Stimulated activated CD8-positive, alpha-beta memory T cell treated with anti-CD3 and anti-CD28 coated beads, Interleukin-15, amount 100 ng/mL, for 48 hours (primary cell): ENCODE measurements at places on chromosomes 2 and 18.

DNA sequence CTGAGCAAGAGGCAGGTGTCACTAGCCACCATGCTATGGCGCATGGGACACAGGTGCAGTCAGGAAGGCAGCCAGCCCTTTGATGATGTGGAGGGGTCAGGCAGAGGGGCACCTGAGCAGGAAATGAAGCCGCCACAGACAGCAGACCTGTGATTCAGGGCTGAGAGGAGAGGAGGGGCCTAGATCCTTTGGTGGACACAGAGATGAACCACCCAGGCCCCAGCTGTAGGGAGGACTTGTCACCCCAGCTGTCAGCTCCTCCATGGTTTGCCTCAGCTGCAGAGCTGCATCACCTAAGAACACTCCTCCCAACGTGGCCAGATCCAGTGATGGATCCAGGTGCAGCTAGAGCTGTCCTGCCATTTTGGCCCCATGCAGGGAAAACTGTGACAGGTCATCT is 11.6 kb downstream of the ASB18 start:
- no peak for DNase-seq

- no peak for DNase-seq
Measured at GRCh38 chr18:54086863-54087262, 137.6 kb downstream of the MBD2 start.

DNA sequence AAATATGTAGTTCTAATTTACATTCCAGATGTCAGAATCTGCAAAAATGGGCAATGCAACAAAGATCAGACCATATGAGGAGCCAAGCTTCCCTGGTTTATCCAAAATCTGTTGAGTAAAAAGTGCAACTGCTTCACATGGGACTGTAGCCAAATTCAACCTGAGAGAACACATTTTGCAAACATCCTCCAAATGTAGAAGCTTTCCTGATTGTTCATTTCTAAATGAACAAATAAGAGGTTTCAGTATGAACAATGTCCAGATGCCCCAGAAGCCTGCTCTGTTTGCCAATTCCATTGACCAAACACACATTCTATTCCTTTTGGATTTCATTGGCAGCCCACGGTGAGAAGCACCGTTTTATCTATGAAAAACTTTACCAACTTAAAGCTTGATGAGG is 117.9 kb upstream of the OSR1 start:
- DNase-seq: no peak

GRCh38 chr2:219636941-219637841 is 9.8 kb downstream of the SLC4A3 start:
- no peak for DNase-seq

DNA sequence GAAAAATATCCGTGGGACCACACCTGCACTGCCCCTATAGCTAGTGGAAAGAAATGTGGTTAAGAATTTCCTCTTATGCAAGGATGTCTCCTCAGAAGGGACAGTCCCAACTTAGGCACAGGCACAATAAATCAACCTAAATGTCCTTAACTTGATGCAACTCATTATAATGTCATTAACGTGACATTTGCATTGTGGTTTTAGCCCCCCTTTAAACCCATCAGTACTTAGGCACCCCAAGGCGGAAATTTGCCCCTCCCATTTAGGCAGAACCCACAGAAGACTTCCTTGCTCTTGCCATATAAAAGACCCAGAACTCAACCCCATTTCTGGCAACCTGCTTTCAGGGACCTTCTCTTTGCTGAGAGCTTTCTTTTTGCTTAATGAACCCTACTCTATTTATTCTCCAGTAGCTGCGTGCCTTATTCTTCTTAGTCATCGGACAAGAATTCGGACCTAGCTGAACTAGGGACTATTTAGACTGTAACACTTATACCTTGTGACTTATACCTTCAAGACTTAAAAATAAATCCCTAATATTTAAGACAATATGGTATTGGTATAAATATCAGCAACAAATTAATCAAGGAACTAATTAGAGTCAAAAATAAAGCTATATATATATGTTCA is 1281.6 kb upstream of the TMEFF2 start:
- no peak for DNase-seq

- no peak for DNase-seq
Measured at GRCh38 chr2:86488561-86489250, 47.5 kb downstream of the KDM3A start.

GRCh38 chr2:136243638-136244535 is 125.9 kb upstream of the CXCR4 start:
- no peak for DNase-seq

GRCh38 chr2:108907822-108908712 is 81.0 kb downstream of the EDAR start:
- no peak for DNase-seq

- DNase-seq: no peak
Measured at GRCh38 chr2:59900728-59901452, 652.6 kb downstream of the BCL11A start.

DNA sequence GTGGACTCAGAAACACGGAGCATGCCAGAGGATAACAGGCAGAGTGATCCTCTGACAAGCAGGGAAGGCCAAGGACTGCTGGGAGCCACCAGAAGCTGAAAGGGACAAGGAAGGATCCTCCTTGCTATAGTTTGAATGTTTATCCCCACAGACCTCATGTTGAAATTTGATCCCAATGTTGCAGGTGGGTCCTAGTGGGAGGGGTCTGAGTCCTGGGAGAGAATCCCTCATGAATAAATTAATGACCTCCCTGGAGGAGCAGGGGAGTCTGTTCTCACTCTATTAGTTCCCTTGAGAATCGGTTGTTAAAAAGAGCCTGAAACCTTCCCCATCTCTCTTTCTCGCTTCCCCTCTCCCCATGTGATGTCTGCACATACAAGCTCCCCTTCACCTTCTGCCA is 124.4 kb downstream of the FBXO15 start:
- no peak for DNase-seq

DNA sequence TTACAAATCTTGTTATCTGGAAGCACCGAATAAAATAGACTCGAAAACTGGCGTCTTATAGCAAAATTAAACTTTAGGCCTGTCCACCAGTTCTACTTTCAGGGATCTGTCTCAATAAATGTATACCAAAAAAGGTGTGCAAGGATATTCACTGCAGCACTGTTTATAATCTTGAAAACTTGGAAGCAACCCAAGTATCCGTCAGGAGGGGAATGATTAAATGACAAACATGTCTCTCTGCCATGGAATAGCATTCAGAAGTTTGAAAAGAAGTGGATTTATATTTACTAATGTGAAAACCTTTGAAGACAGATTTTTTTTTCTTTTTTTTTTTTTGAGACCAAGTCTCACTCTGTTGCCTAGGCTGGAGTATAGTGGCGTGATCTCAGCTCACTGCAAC is 32.3 kb upstream of the SATB2 start:
- no peak for DNase-seq

DNA sequence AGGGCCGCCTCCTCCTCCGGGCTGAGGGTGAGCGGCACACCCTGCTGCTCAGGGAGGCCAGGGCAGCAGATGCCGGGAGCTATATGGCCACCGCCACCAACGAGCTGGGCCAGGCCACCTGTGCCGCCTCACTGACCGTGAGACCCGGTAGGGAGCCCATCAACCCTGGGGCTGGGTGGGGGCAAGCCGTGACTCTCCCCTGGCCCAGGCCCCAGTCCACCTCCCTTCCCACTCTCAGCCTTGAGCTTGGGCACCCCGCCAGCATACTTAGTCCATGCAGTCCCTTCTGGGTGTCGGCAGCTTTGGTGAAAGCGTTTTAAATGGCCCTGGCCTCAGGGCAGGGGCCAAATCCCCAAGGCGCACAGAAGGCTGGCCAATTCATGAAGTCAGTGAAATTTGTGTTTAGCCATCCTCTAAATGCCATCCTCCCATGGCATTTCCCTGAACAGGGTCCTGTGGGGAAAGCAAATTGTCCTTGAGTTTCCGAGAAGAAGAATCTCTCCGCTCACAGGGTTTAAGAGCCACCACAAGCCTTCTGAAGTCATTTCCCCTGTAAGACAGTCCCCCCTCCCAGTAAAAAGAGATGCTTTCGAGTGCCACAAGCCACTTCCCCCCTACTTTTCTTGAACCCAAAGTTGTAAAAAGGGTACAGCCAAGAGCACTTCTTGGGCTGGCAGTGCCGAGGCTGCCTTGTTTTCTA is 17.2 kb downstream of the SPEG start:
- DNase-seq: no peak

DNA sequence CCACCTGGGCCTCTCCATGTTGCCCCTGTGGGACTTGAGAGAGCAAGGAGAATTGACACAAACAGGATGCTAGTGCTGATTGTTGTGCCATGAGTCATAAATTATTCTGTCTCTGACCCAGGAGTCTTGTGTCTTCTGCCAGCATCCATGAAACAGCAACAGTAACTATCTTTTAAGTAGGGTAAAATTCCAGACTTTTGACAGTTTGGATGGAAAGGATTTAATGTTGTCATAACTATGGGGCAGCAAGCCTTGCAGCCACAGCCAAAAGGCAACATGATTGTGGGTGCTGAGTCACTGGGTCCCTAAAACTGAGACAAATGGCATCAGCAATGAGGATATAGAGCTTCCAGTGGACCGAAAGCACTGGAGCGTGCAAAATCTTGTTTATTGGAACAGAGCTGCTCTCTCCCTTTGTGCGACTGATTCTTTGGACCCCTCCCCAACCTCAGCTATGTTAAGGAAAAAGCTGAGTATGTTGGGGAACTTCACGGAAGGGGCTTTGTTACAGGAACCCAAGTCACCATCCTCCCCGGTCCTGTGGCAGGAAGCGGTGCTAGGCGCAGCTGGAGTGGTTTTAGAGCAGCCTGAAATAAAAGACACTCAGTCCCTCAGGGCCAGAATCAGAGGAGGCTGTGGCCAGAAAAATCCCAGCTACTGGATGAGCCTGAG is 9.6 kb upstream of the ITPRIPL1 start:
- no peak for DNase-seq

GRCh38 chr2:32991091-32991845 is 44.5 kb downstream of the LTBP1 start:
- no peak for DNase-seq

DNA sequence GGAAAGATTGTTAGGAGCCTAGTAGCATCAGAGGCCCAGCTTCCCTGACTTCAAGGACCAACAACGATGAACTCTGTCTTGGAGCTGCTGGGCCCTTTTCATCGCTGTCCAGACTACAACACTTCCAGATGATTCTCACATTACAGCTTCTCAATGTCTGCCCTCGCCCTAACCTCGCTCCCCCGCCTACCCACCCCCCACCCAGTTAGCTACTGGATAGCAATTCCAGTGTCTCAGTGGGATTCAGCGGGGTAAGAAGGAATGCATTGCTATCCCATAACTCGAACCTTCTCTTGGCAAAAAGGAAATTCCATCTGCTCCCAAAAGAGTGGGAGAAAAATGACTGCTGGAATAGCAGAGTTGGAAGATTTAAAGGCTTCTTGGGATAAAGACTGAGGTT is 65.0 kb downstream of the RPL37A start:
- DNase-seq: no peak

DNA sequence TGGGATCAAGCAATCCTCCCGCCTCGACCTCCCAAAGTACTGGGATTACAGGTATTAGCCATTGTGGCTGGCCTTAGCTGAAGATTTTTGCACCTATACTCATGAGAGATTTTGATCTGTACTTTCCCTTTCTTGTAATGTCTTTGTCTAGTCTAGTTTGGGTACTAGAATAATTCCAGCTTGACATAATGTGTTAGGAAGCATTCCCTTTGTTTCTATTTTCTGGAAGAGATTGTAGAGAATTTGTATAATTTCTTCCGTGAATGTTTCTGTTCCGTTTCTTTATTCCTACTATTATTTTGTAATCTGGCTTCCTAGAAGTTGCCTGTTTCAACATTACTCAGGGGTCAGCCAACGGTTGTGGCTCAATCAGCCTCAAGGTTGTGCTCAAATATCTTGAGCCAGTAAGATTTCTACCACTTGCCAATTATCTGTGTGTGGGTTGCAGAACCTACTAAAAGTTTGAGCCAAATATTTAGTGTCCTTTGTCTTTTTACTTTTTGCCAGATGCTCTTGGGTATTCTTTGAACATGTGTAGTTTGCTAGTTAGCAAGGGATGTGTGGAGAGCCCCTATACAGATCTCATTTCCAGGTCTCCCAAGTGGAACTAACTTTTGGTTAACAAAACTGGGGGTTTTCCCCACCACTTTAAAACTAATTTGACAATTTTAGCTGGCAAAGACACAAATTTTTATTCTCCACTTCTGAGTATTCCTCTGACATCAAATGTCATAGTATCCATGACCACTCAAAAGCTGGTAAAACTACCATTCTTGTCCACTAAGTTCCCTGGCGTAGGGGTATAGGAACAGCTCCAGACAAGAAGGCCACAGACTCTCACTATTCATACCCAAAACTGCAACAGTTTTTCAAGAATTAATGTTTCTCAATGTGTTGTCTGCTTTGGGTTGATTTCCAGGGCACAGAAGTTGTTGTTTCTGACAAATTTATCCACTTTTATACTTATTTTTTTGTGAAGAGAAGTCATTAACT is 42.8 kb upstream of the BAZ2B start:
- DNase-seq: no peak

- no peak for DNase-seq
Measured at GRCh38 chr2:11955314-11955713, 208.9 kb downstream of the LPIN1 start.

- no peak for DNase-seq
Measured at GRCh38 chr2:215793747-215794595, 219.4 kb downstream of the MREG start.

DNA sequence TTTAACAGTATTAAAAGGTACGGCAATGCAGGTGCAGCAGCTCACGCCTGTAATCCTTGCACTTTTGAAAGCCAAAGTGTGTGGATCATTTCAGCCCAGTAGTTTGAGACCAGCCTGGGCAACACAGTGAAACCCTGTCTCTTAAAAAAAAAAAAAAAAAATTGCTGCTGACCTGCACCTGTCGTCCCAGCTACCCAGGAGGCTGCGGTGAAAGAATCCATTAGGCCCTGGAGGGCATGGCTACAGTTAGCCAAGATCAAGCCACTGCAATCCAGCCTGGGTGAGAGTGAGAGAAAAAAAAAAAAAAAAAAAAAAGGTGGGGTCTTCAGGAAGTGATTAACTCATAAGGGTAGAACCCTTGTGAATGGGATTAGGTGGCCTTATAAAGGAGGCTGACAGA is 12.8 kb downstream of the CUL3 start:
- DNase-seq: no peak

DNA sequence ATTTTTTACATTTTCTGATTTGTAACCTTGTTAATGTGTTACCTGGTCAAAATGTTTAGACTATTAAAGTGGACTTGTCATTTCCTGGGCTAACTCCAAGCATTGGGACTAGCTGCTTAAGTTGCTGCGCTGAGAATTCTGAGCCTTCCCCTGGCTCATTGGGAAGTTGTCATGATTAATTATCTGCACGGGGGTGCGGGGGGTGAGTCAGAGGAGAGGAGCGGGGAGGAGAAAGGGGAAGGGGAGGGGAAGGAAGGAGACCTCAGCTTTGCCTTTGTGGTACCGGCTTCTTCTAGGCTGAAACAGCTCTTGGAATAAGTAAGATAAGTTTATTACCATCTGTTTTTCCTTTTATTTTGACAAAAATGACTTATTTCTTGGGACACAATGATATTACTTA is 52.9 kb upstream of the APCDD1 start:
- DNase-seq: no peak

DNA sequence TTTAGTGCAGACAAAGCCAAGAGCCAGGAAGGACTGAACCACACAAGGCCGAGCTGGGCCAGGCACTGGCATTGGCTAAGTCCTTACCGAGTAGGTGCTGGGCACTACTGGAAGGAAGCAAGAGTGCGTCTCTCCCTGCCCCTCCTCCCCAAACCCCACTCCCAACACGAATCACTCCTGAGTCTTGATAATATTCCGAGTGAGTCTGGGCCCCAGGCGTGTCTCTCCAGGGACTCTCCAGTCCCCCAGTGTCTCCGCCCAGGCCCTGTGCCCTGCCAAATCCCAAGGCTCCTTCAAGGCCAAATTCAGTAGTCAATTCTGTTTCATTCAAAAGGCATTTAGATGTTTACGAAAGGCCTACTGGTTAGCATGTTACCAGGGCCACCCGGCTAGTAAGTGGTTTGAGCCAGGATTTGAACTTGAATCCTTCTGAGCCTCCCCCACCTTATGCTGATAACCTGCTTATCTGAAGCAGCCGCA is 82.8 kb downstream of the GLI2 start:
- no peak for DNase-seq
